NCI-H460 (cell line): ENCODE measurements at places on chromosomes 5 and 9. TPM values are rescaled to one million over a fixed set of nuclear protein-coding genes. Genes with fewer than 3 reads are reported as not detected.

GRCh38 chr5:78640662-78641474 lies 7.7 kb downstream of the LHFPL2 start:
- DNase-seq: no peak

DNA sequence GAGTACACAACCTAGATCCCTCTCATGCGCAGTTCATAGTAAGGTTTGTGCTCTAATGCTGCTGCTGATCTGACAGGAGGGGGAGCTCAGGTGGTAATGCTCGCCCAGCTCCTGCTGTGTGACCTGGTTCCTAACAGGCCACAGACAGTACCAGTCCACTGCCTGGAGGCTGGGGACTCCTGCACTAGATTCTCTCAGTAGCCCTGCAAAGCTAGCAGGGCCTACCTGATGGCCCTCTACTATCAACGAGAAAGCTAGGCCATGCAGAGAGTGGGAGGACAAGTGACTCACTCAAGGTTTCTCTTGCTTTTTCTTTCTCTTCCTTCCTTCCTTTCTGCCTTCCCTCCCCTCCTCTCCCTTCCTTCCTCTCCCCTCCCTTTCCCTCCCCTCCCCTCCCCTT lies 55.1 kb upstream of the TEX48 start:
- DNase-seq: no peak

DNA sequence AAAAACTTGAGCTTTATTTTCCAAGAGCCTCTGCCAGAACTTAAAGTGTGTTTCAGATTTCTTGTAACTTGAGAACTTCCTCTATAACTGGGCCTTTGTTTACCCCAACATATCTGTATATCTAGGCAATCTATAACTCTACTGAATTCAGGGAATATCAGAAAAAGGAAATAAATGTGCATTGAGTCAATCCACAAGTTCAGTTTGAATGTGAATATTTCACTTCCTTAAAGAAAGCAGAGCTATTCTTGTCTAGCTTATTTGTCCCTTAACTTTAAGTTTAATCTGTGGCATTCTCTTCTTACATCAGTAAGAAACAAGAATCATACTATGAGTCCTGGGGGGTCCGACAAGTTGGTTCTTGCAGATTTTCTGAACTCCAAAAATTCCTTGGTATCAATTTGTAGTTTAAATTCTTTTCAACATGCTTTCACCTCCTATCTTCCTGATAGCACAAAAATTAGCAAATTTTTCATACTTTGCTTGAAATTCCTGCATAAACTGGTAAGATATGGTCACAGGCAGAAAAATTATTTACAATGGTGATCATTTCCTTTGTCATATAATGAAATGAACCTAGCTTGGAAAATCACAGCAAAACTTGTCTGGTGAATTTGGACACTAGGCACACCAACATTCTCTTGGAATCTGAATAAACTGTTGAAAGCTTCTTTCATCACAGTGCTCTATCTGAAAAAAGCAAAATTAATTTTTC lies 19.8 kb upstream of the ITGA1 start:
- no peak for DNase-seq

Gene MLANA
- total RNA-seq: not detected in 2 replicates

Gene ACTL7B
- not detected in 2 replicates for total RNA-seq

- DNase-seq: no peak
Measured at GRCh38 chr9:14027116-14027800, 286.7 kb downstream of the NFIB start.
